ENCODE measurements at places on chromosomes 3 and 15.

- peak; percentile 62 for DNase-seq
Observed at GRCh38 chr3:71584394-71585011, 975 bp upstream of the FOXP1 start.

GRCh38 chr3:191217301-191217700 lies 18.3 kb downstream of the OSTN start:
- no peak for DNase-seq

DNA sequence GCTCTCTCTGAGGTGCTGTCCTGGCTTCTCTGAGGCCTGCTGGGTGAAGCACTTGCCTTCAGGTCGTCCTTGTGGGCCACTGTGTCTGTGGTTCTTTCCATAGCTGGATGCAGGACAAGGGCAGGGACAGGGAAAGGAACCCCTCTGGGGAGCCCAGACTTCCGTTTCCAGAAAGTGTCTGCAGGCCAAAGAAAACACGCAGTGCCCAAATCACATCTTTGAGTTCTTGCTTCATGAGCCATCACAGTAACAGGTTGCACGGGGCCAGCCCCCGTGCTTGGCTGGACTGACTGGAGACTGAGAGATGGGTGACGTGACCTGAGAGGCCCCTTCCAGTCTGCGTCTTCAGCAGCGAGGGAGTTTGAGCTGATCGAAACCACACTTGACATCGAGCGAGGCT lies 115.8 kb downstream of the GABRG3 start:
- DNase-seq: no peak

DNA sequence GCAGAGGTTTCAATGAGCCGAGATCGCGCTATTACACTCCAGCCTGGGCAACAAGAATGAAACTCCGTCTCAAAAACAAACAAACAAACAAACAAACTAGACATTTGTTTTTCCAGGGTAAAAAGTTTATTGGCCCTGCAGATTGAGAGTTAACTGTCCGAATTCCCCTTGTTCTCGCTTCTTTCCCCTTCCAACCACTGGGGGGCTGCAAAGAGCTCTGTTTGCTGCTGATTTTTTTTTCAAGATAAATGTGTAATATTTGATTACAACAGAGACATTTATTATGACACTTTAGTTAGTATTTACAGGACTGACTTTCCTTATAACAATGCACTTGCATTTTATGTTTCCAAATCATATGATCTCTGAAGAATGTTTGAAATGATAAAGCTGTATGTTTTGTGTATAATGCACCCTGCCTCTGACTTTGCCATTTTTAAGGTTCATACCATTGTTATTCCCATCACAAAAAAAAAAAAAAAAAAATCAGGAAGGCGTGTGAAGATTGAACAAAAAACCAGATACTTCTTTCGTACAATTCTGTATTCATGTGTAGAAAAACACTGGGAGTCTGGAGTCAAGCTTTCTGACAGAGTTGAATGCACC lies 2.8 kb downstream of the CLSTN2 start:
- DNase-seq: no peak

- no peak for DNase-seq
Observed at GRCh38 chr3:113132571-113132996, 78.8 kb upstream of the BOC start.

- no peak for DNase-seq
Observed at GRCh38 chr3:129317014-129317771, 38.5 kb downstream of the HMCES start.

DNA sequence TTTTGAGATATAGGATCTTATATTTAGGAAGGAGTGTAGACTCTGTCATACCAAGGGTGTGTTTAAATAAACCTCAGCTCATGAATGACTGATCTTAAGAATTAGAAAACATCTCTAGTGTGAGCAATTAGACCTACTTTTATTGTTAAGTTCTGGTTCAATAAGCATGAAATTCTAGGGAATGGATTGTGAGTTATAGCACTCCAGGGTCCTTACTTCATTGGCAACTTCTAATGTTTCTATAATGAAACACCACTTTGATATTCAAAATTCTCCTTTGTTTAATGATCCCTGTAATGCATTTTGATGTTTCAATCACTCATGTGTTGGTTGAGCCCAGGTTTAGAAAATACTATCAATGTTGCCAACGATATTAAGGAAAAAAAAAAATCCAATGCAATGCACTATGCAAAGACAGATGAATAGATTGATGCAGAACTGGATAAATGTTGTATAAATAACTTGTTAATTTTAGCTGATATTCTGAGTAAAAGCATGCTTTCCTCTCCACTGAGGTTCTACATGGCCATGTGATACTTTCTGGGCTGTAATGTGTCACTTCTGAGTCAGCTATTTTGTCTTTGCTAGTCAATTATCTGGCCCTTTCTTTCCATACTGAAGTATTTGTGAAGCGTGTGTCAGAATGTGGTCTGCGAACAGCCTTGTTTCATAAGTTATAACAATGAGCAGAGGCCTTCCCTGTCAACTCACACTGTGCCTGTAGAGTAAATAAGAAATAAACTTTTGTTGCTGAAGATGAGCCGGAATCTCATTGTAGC lies 1035.9 kb downstream of the PLOD2 start:
- no peak for DNase-seq

DNA sequence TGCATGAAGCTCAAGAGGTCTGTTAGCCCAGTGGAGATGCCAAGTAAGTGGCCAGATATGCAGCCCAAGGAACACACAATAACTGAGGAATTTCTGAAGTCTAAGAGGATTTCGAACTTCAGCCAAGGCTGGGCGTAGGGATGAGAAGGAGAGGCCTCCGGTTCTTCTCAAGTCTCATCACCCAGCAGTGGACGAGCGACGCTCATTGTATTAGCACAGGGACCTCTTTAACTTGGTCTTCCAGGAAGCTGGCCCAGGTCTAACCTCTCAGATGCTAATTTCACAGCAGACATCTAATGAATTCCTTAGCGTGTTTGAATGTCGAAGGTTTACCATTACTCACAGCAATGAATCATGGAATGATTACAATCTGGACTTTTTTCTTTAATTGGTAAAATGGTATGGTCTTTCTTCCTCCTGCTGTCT lies 85.0 kb downstream of the HES1 start:
- DNase-seq: no peak

- DNase-seq: no peak
Observed at GRCh38 chr15:86538141-86538540, 458.5 kb downstream of the AGBL1 start.

- DNase-seq: no peak
Observed at GRCh38 chr3:187072511-187072910, 66.8 kb downstream of the RPL39L start.

- DNase-seq: no peak
Observed at GRCh38 chr15:80641384-80641783, 53.7 kb upstream of the ABHD17C start.

DNA sequence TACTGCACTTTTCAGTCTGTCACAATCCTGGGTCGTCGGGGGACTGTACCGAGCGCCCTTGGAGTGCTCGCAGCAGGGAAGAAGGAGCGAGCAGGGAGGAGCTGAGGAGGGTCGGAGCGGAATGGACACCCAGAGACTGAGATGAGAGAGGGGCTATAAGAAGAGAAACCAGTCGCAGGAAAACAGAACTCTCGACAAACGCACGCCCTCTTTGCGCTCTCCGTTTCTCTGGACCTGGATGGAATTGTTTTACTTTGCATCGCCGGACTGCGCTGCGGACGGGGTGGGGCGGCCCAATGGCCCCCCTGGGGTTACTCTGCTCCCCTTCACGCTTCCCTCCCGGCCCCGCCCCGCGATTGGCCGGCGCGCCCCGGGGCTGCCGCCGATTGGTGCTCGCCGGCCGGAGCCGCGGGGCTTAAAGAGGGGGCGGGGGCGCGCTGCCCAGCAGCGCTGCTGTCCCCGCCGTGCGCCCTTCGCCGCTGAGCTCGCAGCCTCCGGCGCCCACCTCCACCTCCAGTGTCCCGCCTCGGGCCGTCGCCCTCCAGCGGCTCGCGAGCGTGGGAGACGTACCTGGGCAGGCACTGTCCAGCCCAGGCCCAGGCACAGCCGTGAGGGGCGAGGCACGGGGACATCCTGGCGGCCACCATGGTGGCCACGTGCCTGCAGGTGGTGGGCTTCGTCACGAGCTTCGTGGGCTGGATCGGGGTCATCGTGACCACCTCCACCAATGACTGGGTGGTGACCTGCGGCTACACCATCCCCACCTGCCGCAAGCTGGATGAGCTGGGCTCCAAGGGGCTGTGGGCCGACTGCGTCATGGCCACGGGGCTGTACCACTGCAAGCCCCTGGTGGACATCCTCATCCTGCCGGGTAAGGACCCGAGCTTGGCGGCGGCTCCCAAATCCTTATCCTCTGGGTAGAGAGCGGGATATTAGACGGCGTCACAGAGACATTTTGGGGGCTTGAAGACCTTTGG lies at the start of gene CLDN11:
TSS of gene CLDN11 (plus strand) at position 447 of the 977 bp plus-strand sequence. CDS start at position 646, 199 bp downstream.
- no peak for DNase-seq

- no peak for DNase-seq
Observed at GRCh38 chr3:20141851-20142250, 44.2 kb downstream of the SGO1 start.

- DNase-seq: no peak
Observed at GRCh38 chr15:70436428-70436827, 326.9 kb downstream of the UACA start.

DNA sequence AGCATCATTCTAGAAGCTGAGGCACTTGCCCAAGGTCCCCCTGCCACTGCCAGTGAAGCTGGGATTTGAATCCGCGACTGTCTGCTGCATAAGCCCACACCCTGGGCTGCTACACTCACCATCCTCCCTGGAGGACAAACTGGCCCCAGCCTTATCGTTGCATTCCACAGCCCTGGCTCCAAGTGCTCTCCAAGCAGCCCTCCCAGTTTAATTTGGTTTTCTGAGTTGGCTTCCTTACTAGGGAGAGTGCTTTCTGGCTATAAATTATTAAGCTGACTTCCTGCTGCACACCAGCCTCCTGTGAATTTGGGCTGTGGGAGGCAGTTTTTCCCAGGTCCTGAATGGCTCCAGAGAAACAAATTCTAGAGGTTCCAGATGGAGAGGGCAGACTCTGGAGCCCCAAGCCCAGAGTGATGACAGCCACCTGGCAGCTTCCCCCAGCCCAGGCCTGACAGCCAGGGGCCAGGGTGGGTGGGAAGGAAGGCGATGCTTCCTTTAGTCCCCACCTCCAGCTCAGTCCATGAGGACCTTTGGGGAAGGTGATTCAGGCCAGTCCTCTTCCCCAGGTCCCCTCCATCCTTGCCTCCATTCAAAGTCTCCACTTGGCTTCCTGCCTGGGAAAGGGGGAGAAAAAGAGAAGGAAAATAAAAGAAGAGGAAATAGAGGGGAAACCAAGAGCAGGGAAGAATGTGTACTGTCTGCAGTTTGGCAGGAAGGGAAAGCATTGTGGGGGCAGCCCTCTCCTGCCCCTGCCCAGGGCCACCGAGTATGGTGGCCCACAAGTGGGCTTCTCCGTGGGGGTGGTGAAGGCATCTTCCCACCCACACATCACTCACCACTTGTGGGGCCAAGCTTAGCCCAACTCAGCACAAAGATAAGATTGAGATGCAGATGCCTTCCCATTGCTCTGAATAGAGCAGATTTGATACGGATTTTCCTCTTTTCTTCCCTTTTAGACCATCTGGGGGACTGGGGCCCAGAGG lies 69.6 kb downstream of the SEMA5B start:
- no peak for DNase-seq

DNA sequence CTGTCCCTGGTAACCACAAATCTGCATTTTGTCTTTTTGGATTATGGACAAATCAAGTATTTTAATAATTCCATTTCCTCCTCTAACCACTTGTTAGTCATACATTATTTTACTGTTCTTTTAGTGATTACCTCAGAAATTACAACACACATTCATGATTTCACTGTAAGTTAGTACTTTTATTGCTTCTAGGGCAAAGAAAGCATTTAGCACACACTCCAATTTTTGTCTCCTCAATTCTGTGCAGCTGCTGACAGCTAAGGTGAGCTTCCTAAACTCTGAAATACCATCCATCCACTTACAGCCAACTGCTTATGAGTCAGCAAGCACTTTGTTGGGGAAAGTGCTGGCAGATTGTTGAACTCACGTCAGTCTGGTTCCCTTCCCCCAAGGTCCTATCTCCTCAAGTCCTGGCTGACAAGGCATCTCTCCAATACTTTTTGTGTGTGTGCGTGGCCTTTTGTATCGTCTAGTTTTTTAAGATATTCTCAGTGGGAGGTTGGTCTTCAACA lies 49.4 kb upstream of the TNFAIP8L3 start:
- DNase-seq: no peak

GRCh38 chr3:52831500-52832301 lies 1.2 kb upstream of the ITIH4 start:
- no peak for DNase-seq

- no peak for DNase-seq
Observed at GRCh38 chr3:23153436-23153835, 49.7 kb upstream of the UBE2E2 start.

GRCh38 chr3:172070269-172070668 lies 30.9 kb downstream of the FNDC3B start:
- no peak for DNase-seq

- no peak for DNase-seq
Observed at GRCh38 chr15:63060699-63061098, 18.2 kb downstream of the TPM1 start.

- peak; percentile 71 for DNase-seq
Observed at GRCh38 chr3:150761831-150762661, 923 bp downstream of the SIAH2 start.

DNA sequence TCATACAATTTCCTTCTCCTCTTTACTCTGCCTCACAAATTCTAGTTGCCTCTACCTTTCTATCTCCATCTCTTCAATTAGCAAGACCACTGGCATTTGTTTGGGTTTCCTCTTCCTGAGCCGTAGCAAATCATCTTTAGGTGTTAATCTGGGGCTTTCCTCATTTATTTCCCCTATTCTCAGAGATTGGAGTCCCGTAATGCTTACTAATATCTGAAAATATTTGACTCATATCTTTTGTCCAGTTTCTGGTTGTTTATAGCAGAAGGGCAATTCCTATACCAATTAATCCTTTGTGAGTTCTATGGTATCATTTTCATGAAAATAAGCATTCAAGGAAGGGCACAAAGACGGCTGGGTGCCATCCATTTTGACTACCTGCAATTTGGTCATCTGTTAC lies 103.7 kb downstream of the NR2E3 start:
- DNase-seq: no peak

GRCh38 chr15:59434481-59434880 lies 3.5 kb upstream of the FAM81A start:
- DNase-seq: no peak

DNA sequence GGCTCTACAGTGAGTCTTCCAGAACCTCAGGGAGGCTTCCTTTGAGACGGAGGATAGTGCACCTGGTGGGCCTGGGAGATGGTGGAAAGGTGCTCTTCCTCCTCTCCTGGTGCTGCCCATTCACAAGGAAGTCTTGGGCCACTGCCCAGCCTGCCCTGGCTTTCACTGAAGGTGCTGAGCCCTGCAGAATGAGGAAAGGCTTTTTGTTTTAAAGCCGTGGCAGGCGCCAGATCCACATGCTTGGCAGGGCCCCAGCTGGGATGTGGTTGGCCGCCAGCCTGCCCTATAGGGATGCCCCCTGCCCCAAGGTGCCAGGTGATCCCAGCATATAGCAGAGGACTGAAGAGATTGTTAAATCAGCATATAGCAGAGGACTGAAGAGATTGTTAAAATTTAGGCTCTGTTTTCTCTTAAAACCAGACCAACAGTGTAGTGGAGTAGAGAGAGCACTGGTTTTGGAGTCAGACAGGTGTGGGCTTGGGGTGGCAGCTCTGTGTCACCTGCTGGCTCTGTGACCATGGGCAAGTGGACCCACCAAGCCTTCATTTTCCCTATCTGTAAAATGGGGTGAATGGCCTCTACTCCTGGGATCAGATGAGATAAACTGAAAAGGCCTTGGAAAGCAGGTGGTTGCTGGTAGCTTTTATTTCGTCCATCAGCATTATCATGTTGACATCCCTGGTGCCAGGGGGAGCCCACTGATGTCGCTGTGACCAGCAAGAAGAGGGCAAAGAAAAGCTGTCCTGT lies 53.3 kb downstream of the SLC6A6 start:
- no peak for DNase-seq

GRCh38 chr15:54687628-54688027 lies 509.1 kb downstream of the RSL24D1 start:
- no peak for DNase-seq
